ENCODE measurements at places on chromosomes 2 and 18.

DNA sequence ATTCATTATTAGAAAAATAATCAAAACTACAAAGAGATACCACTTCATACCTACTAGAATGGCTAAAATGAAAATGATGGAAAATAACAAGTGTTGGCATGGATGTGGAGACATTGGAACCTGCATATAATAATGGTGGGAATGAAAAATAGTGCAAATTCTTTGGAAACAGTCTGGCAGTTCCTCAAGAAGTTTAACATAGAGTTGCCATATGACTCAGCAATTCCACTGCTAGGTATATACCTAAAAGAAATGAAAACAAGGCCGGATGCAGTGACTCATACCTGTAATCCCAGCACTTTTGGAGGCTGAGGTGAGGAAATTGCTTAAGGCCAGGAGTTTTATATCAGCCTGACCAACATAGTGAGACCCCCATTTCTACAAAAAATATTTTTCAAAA, 41.6 kb upstream of the ACYP2 start:
- no peak for DNase-seq

GRCh38 chr2:31504311-31504710, 76.4 kb downstream of the SRD5A2 start:
- no peak for DNase-seq

DNA sequence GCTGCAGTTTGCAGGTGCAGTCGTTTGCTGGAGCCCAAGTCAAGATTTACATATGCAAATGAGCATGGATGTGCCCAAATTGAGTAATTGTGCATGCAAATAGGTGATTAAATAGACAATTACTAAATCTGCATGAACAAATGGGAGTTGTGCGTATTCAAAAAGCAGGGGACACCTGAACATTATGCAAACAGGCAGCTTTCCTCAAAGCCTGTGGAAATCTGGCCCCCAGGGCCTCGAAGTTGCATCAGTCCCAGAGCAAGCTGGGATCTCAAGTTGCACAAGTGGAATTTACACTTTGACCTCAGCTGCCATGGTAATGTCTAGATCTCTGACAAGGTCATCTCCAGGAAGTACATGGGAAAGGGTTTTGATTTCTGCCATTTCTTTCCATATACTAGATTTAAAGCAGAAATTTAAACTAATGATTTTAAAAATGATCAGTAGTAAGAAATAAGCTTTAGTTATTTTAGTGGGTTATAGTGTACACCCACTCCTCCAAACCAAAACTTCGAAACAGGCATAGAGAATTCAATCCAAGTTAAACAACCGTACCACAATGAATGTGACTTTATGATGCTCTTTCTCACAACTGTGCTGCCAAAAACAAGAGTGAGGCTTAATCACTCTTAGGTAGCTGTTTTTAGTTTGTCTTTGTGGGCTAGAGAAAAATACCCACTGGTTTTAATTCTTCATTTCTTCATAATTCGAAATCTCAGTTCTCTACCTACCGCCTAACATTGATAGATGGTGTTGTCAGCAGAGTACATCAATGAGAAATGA, 110.7 kb downstream of the RND3 start:
- DNase-seq, result no peak

DNA sequence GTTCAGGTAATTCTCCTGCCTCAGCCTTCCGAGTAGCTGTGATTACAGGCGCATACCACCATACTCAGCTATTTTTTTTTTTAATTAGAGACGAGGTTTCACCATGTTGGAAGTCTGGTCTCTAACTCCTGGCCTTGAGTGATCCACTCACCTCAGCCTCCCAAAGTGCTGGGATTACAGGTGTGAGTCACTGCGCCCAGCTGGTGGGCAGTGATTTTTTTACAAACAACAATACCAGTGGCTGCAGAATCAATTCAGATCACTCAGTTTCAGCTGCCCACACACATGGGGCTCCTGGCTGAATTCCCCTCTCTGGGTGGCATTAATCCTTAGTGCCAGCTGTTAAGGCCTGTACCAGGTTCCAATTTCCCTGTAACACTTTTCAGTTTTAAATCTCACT, 13.3 kb upstream of the CYRIA start:
- no peak for DNase-seq

Data from upper lobe of left lung (tissue), 6 donors.